ENCODE measurements at places on chromosomes 11 and 22.

DNA sequence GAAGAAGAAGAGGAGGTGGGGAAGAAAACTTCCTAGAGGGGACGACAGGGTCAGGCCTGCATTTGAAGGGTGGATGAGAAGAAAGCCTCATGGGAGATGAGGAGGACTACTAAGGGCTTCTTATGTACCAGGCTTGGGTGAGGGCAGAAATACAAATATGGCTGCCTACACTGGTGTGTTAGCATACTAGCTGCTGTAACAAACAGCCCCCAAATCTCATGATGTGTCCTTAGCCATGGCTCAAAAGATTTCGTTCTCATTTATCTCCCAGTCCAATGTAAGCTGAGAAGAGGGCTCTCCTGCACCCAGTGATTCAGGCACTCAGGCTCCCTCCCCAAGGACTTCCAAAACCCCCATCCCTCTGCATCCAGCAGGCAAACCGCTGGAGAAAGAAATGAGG, 11.6 kb upstream of the MB start:
- H3K36me3 ChIP-seq = no peaks in the 10 kb centered on the region
- no peaks in the 10 kb centered on the region for H3K27me3 ChIP-seq
- DNase-seq = no peak
- H3K27ac ChIP-seq = peak overlapping the region; percentile 88
- peaks cover 28% of the 10 kb centered on the region for H3K4me1 ChIP-seq

DNA sequence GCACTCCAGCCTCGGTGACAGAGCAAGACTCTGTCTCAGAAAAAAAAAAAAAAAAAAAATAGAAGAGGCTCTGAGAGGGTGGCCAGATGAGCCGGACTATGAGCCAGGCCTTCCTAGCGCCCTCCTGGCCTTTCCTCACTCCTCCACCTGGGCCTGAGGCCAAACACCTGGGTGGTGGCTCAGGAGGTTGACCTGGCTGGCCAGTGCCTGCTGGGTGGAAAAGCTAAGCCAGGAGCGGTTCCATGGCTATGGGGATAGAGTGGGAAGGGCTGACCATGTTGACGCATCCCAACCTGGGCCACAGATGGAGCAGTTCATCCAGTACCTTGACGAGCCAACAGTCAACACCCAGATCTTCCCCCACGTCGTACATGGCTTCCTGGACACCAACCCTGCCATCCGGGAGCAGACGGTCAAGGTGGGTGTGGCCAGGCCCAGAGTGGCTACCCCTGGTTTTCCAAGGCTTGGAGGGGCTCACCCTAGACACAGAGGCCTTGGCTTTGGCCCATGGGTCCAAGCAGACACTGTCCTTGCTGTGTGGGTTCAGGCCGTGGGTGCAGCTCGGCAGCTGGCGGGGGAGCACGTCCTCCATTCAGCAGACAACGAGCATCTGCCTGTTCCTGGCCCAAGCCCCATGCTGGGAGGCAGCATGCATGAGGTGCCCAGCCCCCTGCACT, 7.6 kb downstream of the SCYL1 start:
- H3K4me1 ChIP-seq = no peaks in the 10 kb centered on the region
- no peak overlapping the region for H3K4me3 ChIP-seq
- no peak overlapping the region for H3K27ac ChIP-seq

- no peak overlapping the region for H3K27ac ChIP-seq
- H3K36me3 ChIP-seq = no peaks in the 10 kb centered on the region
- no peaks in the 10 kb centered on the region for H3K27me3 ChIP-seq
- peaks cover 53% of the 10 kb centered on the region for H3K4me1 ChIP-seq
Measured at GRCh38 chr11:12808519-12808918, 134.3 kb downstream of the TEAD1 start.

DNA sequence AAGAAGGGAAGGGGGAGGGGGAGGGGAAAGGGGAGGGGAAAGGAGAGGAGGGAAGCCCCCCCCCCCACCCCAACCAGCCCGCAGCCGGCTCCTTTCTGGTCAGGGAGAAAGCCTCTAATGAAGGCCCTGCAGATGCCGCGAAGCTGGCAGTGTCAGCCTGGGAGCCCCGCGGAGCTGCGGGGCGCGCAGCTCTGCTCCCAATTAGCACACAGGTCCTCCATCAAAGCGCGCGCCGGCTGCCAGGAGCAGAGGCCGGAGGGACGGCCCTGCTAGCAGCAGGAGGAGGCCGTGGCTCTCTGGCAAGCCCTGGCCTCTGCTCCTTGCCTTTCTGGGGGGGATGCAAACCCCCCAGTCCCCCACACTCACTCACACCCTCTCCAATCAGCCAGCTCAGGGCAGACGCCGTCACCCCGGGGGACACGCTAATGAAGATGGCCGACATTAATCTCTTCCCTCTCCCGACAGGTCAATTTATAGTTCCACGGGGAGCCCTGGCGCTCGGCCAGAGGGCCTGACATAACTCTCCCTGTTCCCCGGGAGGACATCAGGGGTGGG, 70.5 kb upstream of the TCF20 start:
- no peak for DNase-seq
- H3K4me3 ChIP-seq = no peak overlapping the region
- H3K27me3 ChIP-seq = no peaks in the 10 kb centered on the region
- H3K27ac ChIP-seq = no peak overlapping the region
- no peaks in the 10 kb centered on the region for H3K36me3 ChIP-seq

- no peaks in the 10 kb centered on the region for H3K36me3 ChIP-seq
- no peak overlapping the region for H3K27ac ChIP-seq
Measured at GRCh38 chr11:117900121-117900648, 23.7 kb upstream of the FXYD6 start.

GRCh38 chr11:46849631-46850030, 3.6 kb upstream of the CKAP5 start:
- H3K27ac ChIP-seq = no peak overlapping the region
- no peaks in the 10 kb centered on the region for H3K27me3 ChIP-seq
- no peaks in the 10 kb centered on the region for H3K36me3 ChIP-seq
- peaks cover 9% of the 10 kb centered on the region for H3K4me1 ChIP-seq
- no peak overlapping the region for H3K4me3 ChIP-seq
- no peak for DNase-seq

DNA sequence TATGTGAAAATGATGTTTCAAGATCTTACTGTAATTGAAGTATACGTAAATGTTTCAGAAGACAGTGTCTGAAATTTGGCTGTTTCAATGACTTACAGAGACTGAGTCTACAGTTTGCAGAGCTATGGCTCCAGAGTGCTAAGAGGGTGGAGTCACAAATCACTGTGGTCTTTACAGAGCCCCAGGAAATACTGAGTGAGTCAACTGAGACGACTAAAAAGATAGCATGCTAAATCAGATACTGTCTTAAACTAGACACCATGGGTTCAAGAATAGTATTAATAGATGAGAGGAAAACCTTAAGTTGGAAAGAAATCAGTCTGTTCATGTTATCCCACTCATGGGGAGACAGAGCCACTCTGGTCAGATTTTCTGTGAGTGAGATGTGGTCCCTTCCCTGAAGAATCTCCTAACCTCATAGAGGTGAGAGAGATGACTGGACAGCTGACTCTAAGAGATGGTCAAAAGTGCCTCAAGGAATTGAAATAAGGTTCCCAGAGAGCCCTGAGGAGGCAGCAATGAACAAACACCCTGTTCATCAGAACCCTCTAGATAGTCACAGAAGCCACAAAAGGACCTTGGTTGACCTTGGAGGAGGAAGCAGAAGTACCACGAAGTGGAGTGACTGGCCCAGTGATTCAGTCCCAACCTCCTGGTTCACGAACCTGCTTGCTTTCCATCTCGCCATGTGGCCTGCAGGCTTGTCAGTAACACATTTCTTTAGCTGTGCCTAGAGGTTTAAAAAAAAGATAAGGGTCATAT, 30.2 kb downstream of the C11orf91 start:
- H3K27me3 ChIP-seq = no peaks in the 10 kb centered on the region
- no peak for DNase-seq
- H3K36me3 ChIP-seq = no peaks in the 10 kb centered on the region
- no peak overlapping the region for H3K4me3 ChIP-seq

- peak overlapping the region; percentile 59 for H3K27ac ChIP-seq
- peaks cover 37% of the 10 kb centered on the region for H3K4me1 ChIP-seq
- no peaks in the 10 kb centered on the region for H3K36me3 ChIP-seq
- H3K27me3 ChIP-seq = no peaks in the 10 kb centered on the region
- no peak overlapping the region for H3K4me3 ChIP-seq
Measured at GRCh38 chr22:42172773-42173172, 42.2 kb upstream of the CYP2D6 start.

DNA sequence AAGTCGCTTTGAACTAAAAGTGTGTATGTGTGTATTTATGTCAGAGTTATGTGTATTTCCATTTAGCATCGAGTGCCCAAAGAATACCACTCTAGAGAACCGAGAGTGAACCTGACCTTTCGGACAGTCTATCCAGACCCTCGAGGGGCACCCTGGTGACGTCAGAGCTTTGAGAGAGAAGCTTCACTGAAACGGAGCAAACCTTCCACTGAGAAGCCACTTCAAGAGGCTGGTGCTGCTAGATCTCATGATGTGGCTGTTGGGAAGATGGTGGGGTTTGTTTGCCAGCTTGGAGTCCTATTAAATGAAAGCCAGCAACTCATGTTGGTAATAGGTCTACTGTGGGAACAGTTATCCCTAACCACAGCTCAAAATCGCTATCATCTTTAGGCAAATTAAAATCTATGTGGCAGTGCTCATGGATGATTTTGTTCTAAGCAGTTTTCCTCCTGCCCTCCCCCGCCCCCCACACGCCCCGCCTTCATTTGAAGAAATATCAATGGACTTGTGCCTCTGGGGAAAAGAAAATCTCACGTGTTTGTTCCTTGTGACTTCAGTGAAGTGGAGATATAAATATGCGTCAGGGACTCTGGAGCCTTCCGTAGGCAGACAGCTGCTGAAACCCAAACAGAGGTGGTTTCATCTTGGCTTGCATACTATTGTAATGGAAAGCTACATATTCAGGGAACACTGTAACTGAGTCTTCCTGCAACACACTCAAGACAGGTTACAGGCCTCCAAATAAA, 22.4 kb upstream of the C11orf96 start:
- H3K27me3 ChIP-seq = no peaks in the 10 kb centered on the region
- H3K36me3 ChIP-seq = peaks cover 18% of the 10 kb centered on the region
- peaks cover 47% of the 10 kb centered on the region for H3K4me1 ChIP-seq
- no peak for DNase-seq
- no peak overlapping the region for H3K4me3 ChIP-seq

DNA sequence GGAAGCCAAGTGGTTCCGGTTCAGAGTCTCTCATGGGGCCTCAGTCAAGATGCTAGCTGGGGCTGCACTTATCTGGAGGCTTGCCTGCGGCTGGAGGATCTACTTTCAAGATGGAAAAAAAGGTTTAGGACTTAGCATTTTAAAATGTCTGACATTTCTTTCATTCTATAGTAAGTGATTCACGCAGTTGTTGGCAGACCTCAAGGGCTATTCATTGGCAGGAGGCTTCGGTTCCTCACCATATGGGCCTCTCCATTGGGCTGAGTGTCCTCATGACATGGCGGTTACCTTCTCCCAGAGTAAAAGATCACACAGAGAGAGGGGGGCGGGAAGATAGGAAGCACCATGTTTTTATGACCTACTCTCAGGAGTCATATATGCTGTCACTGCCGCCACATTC, 298.0 kb upstream of the PLET1 start:
- no peaks in the 10 kb centered on the region for H3K4me1 ChIP-seq
- no peak overlapping the region for H3K4me3 ChIP-seq
- H3K27me3 ChIP-seq = no peaks in the 10 kb centered on the region
- DNase-seq = no peak

All from vagina (tissue), 2 donors.